ENCODE measurements at places on chromosomes 16 and 17.
A peak's percentile ranks its signal among the peaks of the same experiment; 100 is the strongest.

DNA sequence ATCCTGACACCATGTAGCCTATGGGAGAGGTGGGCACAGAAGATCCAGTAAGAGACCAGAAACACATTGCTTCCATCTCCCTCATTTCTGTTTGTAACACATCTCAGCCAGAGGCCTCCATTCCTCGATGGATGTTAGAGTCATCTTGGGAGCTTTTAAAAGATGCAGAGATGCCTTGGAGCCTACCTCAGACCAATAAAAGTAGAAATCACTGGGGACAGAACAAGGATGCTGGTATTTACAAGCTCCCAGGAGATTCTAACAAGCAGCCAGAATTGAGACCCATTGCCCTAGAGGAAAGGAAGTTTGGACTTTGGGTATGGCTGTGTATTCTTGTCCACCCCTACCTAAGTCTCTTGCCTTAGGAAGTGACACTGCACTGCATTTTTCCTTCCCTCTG, 40.8 kb downstream of the HS3ST3A1 start:
- DNase-seq, result no peak

GRCh38 chr17:18037486-18037885, 1.5 kb downstream of the ATPAF2 start:
- DNase-seq, result no peak

GRCh38 chr16:4017807-4018206, 98.4 kb downstream of the ADCY9 start:
- no peak for DNase-seq

GRCh38 chr16:67888331-67888730, 3.6 kb downstream of the NRN1L start:
- no peak for DNase-seq

- no peak for DNase-seq
Measured at GRCh38 chr16:51453251-51453650, 302.2 kb upstream of the SALL1 start.

GRCh38 chr17:35540589-35541404, 3.3 kb upstream of the SLFN12L start:
- DNase-seq, result peak; percentile 41

DNA sequence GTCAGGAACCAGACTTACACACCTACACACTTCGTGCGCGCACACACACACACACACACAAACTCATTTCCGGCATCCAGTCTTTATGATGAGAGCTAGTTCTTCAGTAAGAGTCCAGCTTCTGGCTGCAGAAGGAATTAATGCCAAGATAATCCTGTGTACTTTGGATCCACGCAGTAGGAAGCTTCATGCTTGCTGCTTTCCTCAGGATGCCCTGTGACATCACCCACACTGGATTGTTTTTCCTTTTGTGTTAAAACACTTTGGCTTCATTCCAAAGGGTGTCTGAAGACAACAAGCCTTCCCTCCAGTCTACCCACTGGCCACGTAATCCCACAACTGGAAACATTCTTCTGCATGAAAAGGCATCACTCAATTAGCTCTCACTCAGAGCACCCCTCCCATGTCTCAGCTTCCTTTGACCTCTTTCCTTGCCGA, 35.4 kb downstream of the KCNJ16 start:
- no peak for DNase-seq

DNA sequence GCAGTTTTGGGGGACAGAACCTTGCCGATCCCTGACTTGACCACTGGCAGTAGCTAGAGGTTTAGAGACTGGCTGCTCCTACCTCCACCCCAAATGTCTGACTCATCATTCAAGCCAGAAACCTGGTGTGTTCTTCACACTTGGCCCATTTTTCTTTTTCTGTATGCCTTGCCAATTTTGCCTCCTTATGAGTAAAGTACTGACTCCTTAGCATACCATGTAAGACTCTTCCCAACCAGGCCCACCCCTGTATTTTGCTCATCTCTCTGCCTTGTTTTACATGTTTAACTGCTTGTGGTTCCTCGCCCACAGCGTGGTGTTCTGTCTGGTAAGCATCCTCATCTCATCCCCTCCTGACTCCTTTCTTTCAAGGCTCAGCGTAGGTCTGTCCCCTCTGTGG, 37.9 kb downstream of the NUP88 start:
- DNase-seq, result no peak

DNA sequence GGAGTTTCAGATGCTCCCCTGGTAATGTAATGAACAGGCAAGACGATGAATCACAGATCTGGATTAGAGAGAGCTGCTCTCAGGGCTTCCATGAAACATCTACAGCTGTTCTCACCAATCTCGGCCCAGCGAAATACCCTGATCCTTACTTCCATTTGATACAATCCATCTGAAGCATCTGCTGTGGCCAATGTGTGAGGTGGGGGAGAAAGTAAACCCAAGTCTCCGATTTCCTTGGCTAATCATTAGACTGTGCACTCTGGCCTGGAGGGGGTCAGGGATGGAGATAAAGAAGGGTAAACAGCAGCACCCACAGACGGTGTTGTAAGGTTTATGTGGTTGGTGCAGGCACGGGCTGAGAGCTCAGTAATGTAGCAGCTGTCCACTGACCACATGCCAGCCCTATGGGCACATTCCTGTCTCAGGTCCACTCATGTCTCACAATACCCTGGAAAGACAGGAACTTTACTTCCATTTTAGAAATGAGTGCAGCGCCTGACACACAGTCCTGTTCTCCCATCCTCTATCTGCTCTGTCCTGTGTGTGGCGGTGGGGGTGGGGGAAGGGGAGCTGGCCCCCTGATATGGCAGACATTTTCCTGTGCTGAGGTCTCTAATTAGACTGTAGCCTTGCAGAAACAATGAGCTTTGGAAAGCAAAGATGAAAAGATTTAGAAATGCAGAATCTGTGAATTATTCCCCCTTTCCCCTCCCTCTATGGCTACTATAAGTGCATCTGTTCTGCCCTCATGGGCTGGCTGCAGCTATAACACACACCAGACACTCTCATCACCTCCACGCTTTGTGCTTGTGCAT, 48.3 kb upstream of the ERN1 start:
- DNase-seq, result no peak

DNA sequence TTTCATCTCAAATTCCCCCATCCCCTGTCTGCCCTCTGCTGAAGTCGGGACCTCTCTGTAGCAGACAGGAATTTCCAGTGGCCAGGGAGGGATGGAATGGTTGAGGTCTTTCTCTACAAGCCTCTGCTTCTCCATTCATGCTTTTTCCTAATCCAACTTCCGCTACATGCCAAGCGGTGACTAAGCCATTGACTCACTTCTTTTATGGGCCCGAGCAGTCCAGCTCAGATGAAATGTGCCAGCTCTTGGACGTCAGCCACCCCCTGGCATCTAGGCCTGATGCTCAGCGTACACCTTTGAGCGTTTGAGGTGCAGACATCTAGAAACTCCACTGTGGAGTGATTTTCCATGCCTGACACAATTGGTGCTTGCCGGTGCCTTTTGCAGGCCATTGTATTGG, 40.7 kb upstream of the GPR139 start:
- no peak for DNase-seq

DNA sequence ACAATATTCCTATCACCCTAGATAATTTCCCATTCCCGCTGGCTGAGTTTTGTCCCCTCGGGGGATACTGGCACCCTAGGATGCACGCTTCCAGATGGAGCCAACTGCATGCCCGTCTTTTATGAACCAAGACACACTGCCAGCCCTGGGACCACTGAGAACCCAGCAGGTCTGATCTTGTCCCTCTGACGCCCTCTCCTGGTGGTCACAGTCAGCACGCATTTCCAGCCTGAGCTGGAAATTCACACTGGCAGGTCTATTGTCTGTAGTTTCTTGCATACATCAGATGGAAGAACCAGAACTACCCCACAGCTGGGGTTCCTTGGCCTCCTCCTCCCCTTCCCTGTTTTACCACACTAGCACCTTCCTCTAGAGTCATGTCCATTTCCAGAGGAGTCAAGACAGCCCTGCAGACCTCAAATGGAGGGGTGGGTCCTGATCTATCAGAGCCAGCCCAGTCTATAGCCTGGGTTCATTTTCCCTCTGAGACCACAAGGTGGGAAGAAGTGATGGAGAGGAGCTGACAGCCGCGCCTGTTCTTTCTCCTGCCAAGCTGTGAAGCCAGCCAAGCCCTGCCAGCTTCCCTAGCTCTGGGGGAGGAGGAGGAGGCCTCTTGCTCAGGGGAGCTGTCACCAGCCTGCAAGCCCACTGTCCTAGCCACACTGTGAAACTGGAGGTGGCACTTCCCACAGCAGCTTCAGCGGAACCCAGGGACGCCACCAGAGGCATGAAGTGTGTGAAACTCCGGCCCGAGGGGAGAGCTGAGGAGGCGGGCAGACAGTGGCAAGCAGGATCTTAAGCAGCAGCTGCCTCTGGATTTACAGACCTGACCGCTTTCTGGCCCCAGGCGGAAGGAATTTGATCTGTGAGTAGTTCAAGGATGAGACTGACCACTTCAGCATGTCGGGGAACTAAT, 29.3 kb downstream of the MXRA7 start:
- peak; percentile 63 for DNase-seq

DNA sequence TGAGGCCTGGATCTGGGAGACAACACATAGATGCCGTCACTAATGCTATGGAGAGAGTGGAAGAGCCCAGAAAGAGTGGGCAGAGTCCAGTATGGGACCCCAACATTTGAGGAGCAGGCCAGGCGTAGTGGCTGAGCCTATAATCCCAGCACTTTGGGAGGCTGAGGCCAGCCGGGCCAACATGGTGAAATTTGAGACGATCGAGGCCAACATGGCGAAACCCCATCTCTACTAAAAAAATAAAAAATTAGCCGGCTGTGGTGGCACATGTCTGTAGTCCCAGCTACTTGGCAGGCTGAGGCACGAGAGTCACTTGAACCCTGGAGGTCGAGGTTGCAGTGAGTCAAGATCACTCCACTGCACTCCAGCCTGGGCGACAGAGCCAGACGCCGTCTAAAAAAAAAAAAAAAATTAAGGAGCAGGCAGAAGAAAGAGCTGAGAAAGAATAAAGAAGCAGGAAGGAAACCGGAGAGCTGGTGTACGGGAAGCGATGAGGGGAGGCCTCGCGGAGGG, 6.0 kb upstream of the DNAI2 start:
- no peak for DNase-seq

DNA sequence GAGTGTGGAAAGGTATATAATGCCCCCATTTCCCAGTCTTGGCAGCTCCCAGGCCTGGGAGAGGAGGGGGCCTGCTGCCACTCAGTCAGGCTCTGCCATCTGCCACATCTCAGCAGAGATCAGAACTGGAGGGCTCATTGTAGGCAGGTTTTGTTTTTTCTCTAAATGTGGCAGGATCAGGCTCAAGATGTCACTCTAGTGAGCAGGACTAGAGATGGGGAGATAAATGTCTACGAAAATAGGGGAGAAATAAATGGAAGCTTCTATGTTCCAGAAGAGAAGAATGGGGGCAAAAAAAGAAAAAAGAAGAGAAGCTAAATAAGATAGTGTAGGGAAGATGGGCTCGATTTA, 13.9 kb downstream of the NXPH3 start:
- DNase-seq, result no peak

- DNase-seq, result no peak
Measured at GRCh38 chr17:1379930-1380313, 20.1 kb downstream of the YWHAE start.

DNA sequence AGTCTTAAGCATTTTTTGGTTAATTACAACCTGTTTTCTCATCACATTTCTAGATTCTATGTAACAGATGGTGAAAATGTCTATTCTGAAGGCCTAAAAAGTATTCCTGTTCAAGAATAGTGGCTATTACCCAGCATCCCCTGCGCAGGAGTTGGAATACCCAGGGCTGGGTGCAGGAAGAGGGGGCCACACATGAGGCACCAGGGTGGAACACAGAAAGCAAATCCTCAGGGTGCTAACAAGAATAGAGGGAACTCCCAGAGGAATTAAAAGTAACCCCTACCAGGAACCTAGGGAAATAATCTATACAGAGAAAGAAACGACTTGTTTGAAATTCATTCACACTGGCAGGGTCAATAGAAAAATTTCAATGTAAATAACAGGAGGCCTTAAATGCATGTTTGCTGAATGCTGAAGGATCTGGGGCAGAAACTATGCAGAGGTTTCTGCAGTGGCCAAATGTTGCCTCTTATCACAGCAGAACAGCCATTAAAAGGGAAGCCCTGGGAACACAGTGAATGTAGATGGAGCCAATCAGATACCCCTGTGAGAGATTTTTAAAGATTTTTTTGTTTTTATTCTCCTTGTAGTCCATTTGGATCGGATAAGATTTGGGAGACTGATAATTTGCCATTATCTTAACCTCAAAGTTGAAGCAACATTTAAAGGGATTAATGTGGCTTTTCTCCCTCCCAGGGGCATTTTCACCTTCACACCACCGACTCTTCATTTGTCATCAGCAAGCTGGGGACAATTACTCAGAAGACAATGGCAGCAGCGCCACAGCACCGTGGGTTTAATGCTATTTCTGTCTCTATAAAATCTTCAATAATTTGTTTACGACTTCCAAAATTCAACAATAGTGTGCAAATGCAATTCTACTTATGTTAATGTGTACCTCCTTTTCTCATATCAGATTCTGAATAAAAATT, 196.0 kb upstream of the PSMD7 start:
- DNase-seq, result no peak

- DNase-seq, result no peak
Measured at GRCh38 chr16:27907457-27907972, 156.0 kb downstream of the GSG1L start.

DNA sequence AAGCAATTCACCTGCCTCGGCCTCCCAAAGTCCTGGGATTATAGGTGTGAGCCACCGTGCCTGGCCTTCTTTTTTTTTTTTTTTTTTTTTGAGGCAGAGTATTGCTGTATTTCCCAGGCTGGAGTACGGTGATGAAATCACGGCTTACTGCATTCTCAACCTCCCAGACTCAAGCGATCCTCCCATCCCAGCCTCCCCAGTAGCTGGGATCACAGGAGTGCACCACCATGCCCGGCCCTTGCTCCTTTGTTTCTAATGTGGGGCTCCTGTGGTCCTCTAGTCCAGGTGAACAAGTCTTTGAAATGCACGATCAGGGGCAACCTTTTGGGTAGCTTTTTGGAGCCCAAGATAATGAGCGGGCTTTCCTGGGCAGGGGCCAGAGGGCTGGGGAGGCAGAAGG, 23.2 kb downstream of the CMIP start:
- DNase-seq, result no peak

DNA sequence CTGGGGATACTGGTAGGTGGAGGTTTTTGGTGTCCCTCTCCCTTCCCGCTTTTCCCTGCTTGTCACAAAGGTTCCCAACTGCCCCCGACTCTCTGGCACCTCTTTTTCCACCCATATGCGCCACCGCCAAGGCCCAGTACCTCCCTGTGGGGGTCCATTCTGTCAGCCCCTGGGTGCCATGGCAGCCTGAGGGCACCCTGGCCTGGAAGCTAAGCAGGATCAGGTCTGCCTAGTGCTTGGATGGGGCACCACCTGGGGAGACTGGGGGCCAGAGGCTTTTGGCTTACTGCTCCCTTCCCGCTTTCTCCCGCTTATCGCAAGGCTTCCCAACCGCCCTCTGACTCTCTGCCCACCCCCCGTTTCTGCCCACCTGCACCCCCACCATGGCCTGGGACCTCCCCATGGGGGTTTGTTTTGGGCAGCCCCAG, 2286.4 kb downstream of the TP53TG3F start:
- DNase-seq, result no peak

- no peak for DNase-seq
Measured at GRCh38 chr17:30520882-30521281, 43.7 kb downstream of the GOSR1 start.

GRCh38 chr16:26252598-26252997, 560.8 kb downstream of the HS3ST4 start:
- no peak for DNase-seq
